ENCODE measurements at places on chromosomes 7 and 10.

DNA sequence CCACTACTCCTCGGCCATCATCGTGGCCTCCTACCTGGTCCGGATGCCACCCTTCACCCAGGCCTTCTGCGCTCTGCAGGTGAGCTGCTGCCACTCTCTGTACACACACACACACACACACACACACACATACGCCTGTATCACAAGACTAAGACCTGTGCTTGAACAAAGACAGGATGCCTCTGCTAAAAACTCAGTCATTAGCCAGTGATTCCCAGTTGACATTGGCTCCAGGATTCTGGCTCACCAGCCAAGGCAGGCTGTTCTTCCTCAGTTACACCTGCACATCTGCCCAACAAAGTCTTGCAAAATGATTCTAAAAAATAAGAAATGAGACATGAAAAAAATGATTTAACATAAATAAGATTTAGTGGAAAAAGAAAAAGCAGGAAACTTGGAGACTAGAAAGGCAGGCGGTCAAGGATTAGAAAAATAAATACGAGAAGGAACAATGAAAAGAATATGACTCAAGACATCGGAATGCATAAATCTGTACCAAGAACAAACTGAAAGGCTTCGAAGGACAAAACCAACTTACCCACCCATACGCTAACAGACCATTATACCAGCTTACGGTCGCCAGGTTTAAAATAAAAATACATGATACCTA lies 7.4 kb upstream of the LRRC18 start:
- DNase-seq: peak; percentile 31

DNA sequence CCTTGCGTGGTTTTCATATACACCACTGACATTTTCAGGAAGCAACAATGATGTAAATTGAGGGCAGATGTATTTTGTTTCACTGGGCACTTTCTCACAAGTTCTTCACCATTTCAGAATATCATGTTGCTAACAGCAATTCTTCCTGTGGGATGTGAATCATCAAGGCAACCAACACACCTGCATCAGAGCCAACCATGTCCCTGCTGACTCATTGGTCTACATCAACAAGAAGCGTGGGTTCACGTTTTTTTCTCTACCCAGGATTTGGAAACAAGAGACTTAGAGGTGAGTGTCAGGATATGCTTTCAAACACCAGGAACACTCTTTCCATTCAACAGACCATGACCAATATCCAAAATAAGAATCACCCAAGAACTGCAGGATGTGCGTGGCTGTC lies 203.9 kb downstream of the TEX36 start:
- DNase-seq: peak; percentile 44

GRCh38 chr10:106978756-106979155 lies 185.8 kb downstream of the SORCS1 start:
- no peak for DNase-seq

DNA sequence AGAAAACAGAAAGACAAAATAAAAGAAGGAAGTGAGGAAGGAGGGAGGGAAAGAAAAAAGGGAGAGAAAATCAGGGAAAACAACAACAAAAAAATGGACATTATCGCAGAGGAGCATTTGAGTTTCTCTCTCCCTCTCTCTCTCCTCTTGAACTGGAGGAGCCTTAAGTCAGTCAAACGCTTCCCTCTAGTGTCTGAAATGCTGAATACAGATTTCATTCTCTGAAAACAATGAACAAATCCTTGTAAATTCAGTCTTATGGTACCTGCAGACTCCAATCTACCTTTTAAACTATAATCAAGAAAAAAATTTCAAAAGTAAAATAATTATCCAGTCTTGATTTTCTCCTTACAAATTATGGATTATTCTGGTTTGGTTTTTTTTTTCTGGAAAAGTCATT lies 89.2 kb upstream of the PFKP start:
- peak; percentile 50 for DNase-seq

GRCh38 chr10:370449-370825 lies 235.2 kb downstream of the ZMYND11 start:
- peak; percentile 24 for DNase-seq

DNA sequence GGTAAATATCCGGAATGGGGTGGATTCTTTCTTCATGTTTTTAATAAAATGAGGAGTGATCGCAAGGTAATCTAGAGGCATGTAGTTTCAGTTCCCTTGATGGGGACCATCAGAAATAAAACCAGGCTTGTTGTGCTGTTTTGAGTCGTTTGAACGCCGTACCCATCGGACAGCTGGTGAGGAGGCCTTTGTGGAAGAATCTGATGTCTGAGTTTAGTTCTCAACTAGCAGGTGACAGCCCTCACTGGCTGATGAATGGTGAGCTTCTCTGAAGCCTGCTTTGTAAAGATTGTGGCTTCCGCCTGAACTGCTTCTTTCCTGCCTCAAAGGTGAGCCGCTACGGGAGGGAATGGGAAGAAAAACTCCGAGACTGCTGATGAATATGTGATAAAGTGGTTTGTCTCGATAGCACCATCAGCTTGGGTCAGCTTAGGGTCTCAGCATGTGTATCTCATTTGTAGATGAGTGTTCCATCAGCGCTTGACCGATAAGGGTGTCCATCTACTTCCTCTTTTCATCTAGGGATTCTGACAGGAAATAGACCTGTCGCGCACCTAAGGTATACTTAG lies 977 bp downstream of the TMEM248 start:
- DNase-seq: peak; percentile 27

Data from M059J (cell line).